Stomach (tissue), 19 donors: ENCODE measurements at places on chromosomes 12 and 14. TPM values are rescaled to one million over a fixed set of nuclear protein-coding genes. Genes with fewer than 3 reads are reported as not detected.

DNA sequence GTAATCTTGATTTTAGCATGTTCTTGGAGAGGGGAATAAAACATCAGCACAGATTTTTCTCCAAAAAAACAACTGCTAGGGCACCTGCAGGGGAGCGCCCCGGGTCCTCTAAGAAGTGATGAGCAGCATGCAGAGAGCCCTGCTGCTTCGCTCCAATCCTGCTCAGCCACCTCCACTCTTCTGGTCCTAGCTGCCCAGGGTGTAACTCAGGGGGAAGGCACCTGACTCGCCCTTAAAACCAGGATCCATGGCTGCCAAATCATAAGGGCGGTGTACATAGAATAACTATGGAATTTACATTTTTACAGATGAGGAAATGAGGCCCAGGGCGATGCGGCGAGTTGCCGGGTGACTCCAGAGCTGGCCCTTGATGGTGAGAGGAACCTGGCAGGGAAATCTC lies 204.7 kb downstream of the CALM1 start:
- DNase-seq: no peak

Gene DPY19L2
- 0.75 TPM for polyA plus RNA-seq

- no peak for DNase-seq
Observed at GRCh38 chr12:51372021-51372420, 19.2 kb downstream of the GALNT6 start.

DNA sequence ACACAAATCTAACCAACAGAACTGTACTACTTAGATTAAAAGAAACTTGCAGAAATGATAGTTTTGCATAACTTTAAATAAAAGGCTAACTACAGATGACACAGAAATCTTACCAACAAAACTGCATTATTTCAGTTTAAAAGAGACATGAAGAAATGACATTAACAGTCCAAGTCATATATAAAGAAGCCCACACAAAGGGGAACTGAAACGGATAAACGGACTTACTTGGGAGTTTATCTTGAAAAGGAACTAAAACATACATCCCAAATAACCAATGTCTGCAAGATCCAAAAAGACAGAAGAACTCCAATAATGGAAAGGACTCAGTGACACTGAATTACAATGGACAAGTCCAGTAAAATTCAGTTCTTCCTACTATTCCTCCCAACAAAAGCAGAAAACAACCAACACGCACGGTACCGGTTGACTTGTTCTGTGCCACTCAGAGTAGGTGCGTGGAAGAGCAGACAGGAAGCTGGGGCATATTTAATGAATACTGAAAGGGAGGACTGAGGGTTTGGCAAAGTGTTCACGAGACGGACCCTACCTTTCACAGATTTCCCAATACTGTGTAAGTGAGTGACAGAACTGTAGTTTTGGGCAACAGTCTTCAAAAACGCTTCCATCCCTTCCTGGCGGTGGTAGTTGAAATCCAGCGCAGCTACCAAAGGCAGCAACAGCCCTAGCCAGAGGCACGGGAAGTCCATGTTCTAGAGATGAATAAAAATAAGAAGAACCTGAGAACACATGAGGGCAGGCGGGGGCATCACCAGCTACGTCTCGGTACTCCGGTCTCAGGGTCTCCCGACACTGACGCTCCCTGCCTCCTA lies 627 bp downstream of the CPM start:
- DNase-seq: no peak

- DNase-seq: no peak
Observed at GRCh38 chr14:69685218-69685616, 73.8 kb downstream of the SUSD6 start.

Gene ELK3
- polyA plus RNA-seq: 8.0 TPM

Gene TAS2R8
- not detected for polyA plus RNA-seq

GRCh38 chr12:99981639-99982190 lies 3.0 kb downstream of the ANKS1B start:
- no peak for DNase-seq

GRCh38 chr14:99512571-99513182 lies 31.5 kb downstream of the CCNK start:
- DNase-seq: no peak

DNA sequence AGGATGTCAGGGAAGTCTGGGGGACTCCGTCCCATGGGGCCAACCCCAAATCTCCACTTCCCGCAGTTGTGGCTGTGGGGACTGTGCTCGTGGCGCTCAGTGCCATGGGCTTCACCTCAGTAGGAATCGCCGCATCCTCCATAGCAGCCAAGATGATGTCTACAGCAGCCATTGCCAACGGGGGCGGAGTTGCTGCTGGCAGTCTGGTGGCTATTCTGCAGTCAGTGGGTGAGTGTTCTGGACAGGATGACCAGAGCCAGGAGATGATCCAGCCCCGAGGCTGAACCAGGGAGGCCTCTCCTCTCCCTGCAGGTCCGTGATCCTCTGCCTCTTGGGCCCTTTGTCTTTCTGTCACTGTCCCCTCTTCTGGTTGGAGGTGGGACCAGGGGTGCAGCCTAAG lies 8.8 kb upstream of the IFI27 start:
- DNase-seq: no peak

Gene SOAT2
- not detected for polyA plus RNA-seq

- no peak for DNase-seq
Observed at GRCh38 chr12:30755395-30755762, 628 bp upstream of the CAPRIN2 start.
